ENCODE measurements at places on chromosomes 11 and 22. TPM values are rescaled to one million over a fixed set of nuclear protein-coding genes. Genes with fewer than 3 reads are reported as not detected.
A peak's percentile ranks its signal among the peaks of the same experiment; 100 is the strongest.

DNA sequence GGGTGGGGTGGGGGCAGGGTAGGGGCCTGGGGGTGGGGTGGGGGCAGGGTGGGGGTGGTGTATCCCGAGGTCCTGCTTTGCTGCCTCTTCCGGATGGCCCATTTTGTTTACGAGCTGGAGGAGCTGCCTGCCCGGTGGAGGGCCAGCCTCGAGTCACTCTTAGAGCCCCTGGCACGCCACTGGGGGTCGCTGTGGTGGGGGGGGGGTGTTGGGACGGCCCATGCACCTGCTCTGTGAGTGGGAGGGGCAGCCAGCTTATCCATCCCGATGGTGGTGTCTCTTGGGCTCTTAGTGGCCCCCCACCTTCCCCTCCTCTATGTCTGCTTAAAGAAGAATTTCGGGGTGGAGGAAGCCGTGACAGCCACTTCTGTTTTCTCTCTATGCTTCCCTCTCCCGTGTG is 24.6 kb downstream of the MRGPRD start:
- peak; percentile 30 for DNase-seq

- no peak for DNase-seq
Observed at GRCh38 chr11:72927380-72927779, 113.2 kb downstream of the ATG16L2 start.

DNA sequence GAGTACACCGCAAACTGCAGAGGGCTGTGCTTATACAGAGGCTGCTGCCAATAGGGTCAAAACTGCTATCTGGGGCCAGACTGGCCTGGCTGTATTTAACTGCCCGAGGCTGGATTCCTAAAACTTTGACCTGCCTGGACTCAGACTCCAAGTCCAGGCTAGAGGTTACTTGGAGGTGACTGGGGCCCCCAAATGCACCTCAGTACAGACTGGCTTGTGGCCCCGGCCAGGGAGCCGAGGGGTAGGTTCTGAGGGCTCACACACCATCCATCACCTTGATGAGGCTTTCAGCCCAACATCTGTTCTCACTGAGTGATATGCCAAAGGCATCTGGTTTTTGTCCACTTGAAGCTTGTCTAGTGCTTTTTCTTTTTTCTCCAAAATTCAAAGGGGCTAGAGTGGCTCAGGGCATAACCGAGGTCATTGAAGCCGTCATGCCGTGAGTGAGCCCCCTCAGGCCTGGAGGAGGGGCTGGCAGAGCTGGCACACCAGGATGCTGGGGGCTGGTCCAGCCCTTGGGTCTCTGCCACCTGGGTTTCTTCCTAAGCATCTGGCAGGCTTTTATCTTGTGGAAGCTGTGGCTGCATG is 52.4 kb upstream of the TTLL12 start:
- DNase-seq, result no peak

DNA sequence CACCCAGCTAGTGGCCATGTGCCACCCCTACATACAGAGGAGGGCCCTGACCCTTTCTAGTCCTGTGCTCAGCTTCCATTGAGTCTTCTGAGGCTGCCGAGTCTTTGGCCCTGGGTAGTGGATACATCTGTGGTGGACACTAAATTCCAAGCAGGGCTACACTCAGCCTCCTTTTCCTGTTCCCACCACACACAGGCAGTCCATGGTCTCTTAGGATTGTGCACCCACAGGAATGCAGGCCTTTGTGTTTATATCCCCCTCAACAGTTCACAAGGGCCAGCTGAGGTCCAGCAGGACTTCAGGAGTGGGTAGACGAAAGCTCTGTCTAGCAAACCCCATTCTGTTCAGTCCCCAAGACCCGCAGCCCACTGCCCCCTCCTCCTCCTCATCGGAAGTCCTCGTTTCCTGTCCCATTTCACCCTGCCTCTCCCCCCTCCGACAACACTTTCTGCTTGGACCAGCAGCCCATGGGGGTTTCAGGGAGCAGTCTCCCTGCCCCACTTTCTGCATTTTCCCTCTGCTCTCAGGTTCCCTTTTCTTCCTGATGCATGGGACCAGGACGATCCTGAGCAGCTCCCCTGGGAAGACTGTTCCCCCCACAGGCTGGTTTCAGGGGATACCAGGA is 91.8 kb downstream of the SWAP70 start:
- no peak for DNase-seq

DNA sequence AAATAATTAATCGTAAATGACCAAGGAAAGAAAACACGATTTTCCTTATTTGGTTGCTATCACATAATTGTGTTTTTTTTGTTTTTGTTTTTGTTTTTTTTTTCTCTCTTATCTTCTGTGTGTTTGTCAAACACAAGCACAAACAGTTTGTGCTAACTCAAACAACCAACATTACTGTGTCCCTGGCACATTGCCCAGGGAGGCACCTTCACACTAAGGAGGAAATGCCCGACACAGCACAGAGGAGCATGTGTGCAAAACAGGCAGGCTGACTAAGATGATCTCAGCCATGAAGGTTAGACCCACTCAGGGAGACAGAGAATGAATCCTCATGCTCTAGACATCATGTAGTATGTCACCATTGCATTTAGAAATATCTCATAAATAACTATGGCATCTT is 130.1 kb downstream of the SOX6 start:
- DNase-seq, result no peak

- DNase-seq, result no peak
Observed at GRCh38 chr11:134762248-134763029, 350.4 kb upstream of the B3GAT1 start.

The AQP11 gene
- polyA plus RNA-seq, result 0.16 TPM

The SOX6 gene
- polyA plus RNA-seq, result not detected

The MRGPRE gene
- not detected for polyA plus RNA-seq

Measured in CD14-positive monocyte (primary cell).